ENCODE measurements at places on chromosomes 5 and 9.

DNA sequence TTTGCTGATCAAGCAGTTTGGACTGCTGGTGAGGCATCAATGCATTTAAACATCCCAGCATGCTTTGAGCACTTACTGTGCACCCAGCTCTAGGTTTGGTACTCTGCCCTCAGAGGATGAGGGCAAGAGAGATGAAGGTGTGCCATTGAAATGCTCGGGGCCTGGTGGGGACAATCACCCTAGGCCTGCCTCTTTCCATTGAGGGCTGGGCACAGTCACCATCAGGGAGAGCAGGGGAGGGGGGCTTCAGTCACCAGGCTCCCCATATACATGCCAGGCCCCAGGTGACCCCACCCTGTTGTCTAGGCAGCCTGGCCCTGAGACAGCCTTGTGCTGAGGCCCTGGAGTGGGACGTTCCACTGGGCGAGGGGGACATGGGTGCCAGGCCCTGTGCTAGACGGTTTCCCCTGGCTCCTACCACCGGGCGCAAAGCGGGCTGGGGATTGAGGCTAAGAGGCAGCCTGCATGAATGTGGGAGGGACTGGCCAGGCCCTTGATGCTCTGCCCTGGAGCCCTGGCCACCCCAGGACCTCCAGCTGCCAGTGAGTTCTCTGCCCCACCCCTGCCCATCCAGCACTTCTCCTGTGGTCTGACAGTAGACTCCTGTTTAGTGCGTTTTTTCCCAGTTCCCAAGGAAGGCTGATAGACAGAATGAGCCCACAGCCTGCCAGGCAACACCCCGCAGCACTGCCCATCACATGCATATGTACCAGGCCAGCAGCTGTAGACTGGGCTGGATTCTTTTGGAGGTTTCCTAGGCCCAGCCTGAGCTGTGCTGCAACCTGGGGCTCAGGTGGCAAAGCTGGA, 18.9 kb downstream of the TCF7 start:
- no peak for DNase-seq

DNA sequence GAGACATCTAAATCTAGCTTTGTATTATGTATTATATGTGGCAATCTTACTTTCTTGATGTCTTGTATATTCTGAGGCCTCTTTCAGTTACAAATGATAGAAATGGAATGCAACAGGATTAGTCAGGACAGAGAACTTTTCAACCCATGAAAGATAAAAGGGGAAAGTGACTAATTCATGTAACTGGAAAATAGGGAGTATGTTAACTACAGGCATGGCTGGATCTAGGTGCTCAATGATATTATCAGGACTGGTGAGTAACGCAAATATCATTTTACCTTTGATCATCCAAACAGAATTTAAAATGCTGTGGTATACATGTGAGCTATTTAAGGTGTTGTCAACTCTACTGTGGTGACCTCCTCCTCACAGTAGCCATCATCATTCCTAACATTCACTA, 215.7 kb upstream of the GLRA1 start:
- no peak for DNase-seq

DNA sequence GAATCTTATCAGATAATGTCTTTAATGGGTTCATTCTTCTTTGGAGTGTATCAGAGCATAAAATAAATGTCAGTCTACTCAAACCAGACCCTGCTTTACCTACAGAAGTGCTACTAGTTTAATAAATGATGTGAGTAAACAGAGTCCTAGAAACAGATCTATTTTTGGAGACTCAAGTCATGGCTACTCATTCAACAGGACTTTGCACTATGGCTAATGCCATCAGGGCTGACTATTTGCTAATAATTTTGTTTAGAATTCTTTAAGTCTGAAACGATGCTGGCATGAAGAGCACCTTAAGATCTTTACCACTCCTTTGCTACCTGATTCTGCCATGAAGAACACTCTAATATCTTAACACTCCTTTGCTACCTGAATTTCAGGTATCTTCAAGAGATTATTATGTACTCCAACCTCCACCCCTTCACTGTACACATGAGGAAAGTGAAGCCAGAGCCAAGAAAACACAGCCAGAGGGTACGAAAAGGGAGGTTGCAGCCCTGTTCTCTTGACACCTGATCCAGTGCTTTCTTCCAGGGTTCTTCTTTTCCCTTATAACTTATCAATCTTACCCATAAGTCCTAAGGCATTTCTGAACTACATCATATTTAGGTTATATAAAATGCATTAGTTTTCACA, 62.4 kb downstream of the ZNF608 start:
- no peak for DNase-seq

GRCh38 chr5:38795986-38796741, 49.6 kb upstream of the OSMR start:
- no peak for DNase-seq

- no peak for DNase-seq
Observed at GRCh38 chr9:20689833-20690232, 5.8 kb downstream of the FOCAD start.

DNA sequence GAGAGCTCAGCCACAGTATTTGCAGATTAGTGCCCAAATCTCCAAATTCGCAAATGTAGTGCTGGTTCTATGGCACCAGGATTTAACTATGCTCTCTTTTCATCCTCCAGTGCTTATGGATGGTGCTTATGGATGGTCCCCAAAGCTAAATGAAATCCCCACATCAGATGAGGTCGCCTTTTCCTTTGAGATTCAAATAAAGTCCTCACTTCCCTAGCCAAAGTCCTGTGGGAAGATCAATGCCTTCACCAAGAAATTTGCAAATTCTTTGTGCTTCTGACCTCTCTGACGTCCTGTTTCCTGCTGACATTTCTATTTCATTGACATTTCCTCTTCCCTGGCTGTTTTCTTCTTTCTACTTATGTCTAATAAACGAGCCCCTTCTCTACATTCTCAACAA, 1077.0 kb upstream of the C9orf72 start:
- DNase-seq: no peak

DNA sequence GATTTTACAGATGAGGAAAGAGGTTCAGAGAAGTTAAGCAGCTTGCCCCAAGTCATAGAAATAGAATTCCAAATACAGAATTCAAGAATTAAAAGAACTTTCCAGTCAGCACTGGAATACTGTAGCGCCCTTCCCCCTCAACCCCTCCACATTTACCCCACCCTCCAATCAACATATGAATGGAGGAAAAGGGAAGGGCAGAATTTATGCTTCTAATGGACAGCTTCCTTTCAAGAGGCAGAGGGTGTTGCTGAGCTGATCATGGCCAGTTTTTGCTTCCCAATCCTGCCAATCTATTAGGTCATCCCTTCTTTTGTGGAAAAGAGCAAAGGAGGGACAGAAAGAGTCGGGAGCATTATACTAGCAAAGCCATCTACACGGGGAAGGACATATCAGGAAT, 39.1 kb upstream of the ANKRD31 start:
- no peak for DNase-seq

GRCh38 chr5:91219091-91219802, 163.9 kb downstream of the ARRDC3 start:
- DNase-seq: no peak

DNA sequence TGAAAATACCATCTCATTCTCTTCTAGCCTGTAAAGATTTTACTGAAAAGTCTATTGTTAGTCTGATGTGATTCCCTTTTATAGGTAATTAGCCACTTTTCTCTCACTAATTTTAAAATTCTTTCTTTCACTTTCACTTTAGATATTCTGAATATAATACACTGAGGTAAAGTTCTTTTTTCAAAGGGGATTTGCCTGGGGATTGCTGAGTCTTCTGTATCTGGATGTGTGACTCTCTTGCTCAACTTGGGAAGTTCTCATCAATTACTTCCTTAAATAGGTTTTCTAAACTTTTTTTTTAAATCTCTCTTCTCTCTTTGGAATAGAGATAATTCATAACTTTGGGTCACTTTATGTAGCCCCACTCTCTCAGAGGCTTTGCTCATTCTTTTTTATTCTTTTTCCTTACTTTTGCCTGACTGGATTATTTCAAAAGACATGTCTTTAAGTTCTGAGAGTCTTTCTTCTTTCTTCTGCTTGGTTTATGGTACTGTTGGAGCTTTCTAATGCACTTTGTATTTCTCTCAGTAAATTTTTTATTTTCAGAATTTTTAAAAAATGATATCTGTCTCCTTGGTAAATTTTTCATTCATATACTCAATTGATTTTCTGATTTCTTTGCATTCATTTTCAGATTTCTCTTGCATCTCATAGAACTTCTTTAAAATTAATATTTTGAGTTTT, 55.9 kb upstream of the IL12B start:
- DNase-seq: no peak

DNA sequence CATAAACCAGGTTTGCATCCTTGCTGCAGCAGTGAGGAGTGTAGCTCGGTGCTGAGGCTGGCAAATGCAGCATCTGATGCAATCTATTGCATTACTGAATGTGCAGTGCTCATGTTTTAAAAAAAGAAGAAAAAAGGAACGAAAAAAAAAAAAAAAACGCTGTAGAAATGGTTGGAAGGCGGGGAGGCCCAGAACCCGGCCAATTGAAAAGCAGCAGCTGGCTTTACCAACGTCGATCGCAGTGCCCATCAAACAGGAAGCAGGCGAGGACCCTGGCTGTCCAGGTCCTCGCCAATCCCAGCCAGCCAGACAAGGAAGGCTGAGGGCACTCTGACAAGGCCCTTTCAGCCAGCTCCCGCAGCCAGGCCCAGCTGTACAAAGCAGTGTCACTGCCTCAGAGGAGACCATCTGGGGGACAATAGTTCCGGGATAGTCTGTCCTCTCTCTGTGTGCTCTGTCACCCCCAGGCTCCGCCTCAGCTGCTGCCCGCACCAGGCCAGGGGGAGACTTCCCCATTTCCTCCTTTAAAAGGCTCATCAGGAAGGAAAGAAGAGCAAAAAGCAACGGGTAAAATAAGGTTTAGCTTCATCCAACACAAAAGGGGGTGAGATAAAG, 21.8 kb upstream of the CPEB4 start:
- no peak for DNase-seq

GRCh38 chr9:86765746-86766430, 181.4 kb downstream of the GAS1 start:
- DNase-seq: no peak

GRCh38 chr9:26326563-26326962, 566.0 kb downstream of the CAAP1 start:
- no peak for DNase-seq

DNA sequence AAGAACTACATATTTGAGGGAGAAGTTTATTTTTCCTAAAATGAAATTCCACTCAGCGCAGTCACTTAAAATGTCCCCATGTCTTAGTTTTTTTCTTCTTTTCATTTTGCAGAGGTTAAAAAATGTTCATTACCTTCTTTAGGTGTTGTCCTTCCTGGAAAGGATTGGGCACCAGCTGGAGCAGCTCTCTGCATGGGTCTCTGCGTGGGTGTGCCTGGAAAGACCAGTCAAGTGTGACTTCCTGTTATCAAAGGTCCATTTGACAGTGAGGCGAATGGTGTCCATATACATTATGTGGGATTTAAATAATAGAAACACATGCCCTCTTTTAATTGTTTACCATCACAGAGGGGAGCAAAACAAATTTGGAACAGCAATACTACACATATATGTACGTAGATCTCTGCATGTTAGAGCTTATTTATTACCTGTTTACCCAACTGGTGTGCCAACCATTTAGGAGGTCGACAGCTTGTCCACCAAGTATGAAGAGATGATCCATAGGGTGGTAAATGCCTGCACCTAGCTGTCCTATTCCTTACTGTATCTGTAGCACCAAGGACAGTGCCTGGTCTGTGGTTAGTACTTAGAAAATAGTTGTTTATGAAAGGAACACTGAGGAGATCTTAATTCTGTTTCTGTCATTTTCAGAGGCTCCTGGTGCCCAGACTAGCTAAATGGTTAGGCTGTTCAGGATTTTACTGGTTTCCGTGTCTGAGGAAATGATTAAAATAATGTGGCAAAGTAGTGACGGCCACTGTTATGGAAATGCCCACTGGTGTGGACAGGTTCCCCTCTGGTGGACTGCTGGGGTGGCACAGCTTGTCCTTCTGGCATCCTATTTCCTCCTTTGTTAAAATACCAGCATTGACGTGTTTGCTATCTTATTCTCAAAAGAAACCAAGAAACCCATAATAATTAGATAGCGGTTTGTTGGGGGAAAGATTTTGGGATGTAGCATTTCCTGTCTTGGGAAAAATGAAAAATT, 200.4 kb downstream of the MAST4 start:
- no peak for DNase-seq

DNA sequence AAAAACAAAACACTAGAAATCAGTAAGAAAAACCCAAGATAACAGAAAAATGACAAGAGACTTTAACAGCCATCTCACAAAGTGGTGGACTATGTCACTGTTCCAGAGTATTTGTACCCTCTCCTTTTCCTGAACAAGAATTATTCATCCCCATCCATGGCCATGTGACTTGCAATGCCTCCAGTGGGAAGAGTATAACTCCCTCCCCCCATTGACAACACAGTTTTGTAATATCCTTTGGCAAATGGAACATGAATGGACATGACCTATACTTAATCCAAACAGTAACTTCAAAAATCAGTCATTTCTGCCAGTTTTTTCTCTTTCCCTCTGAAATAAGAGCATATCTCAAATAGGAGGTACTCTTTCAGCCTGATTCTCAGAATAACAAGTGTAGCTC, 33.9 kb downstream of the PTBP3 start:
- DNase-seq: no peak

DNA sequence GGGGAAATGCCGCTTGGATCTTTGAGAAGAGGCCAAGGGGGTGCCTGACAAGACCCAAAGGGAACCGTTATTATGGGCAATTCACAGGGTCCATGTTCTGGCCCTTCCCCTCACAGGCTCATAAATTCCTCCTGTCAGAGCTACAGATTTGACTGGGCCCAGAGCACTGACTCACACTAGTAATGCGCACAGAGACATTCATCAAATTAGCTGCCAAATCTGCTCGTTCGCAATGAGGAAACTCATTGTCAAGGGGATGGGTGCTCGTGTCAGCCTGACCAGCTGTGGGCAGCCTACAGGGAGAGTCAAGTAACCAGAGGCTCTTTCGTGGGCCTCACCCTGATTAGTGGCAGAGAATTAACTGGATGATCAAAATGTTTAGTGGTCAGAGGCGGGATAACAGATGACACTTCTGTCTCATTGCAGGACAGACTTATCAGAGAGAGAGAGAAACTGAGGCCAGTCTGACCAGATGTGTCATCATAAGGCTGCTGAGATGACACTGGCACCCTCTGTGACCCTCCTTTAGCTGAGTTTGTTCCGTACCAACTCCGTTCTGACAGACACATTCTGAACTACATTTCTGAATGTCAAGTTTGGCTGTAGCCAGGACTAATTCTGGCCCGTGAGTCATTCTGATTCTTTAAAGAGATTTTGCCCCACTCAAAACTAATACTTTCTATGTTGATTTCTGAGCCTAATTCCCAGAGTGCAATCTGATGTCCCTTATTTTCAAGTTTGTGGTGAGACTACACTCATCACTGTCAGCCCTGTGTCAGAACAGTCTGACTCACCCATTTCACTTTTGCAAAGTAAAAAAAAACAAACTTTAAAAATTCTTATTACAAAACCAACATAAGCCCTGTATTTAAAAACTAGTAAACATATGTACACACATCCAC, 377.1 kb downstream of the ACTL7B start:
- no peak for DNase-seq

- DNase-seq: no peak
Observed at GRCh38 chr5:174490728-174491127, 233.7 kb upstream of the MSX2 start.

- no peak for DNase-seq
Observed at GRCh38 chr5:20572614-20573013, 584.6 kb upstream of the CDH18 start.

- no peak for DNase-seq
Observed at GRCh38 chr5:169979871-169980270, 424 bp downstream of the INSYN2B start.

GRCh38 chr5:145362266-145362665, 472.9 kb downstream of the PRELID2 start:
- no peak for DNase-seq

Measured in activated naive CD4-positive, alpha-beta T cell (primary cell).